ENCODE measurements at places on chromosomes 12 and 14.

DNA sequence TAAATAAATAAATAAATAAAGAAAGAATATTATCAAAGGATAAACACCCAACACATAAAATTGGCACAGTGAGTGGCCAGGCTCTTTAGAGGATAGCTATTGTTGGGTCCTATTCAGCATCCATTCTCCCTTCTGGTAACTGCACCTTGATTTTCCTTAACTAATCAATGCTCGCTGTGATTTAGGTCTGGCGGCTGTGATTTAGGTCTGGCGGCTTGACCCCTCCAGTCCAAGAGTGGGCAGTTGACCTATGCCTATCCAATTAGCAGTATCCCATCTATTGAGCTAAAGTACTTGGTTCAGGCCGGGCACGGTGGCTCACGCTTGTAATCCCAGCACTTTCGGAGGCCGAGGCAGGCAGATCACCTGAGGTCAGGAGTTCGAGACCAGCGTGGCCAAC is 9.7 kb upstream of the SLC15A4 start:
- no peak for DNase-seq

DNA sequence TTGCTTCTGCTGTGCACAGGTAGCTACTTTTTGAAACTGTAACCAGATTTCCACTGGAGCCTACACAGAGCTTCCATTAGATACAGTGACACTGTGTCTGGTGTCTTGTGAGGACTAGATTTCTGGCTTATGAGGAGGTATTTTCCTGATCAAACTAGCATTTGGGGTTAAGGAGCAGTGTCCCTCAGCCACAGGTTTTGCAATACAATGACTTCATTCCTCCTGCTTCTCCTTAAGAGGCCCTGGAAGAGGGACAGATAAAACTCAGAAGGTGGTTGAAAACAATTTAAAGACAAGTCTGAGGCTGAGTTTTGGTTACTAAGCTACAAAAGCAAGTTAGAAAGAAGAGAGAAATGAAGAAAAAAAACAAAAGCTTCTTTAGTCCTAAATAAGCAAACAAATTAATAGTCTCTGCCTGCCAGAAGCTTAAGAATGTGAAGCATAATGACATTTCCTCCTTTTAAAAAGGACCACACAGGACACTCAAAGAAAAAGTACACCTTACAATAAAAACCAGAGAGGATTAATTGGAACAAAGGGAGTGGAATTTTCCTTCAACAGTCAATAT is 53.0 kb downstream of the PKP2 start:
- DNase-seq: no peak

DNA sequence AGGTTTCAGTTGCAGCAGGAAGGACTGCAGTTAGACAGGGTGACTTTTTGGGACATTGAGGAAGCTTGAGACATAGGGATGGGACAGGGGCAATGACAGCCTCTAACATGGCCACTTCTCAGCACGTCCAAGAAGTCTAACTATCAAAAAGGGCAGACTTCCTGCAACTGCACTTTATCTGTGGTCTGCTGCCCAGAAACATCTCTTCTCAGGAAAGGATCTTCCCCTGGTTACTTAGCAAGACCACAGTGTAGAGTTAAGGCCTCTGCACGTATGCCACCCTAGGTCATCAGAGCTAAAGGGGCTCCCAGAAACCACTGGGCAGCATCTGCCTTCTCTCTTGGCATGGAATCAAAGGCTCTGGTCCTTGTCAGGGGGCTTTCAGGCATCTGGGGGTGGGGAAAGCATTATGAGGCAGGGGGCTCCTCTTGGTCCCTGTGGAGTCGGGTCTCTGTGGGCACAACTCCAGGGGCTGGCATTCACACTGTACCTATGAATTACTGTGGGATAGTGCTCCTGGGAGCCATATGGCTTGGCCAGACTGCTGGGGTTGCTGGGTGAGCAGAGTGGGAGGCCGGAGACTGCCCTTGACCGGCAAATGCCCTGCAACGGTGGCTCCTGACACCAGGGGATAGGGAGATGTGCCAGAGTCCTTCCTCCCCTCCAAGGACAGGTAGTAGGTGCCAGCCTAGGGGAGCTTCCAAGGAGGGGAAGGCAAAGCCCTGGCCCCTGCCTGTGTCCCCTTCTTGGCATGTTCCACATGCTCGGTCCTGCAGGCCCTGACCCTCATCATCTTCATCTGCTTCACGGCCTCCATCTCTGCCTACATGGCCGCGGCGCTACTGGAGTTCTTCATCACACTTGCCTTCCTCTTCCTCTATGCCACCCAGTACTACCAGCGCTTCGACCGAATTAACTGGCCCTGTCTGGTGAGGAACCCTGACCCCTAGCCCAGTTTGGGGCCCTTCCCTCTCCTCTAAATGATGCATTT is 1.0 kb downstream of the CMTM5 start:
- no peak for DNase-seq

GRCh38 chr14:68685419-68686204 is 107.3 kb downstream of the ZFP36L1 start:
- peak; percentile 86 for DNase-seq

- DNase-seq: no peak
Observed at GRCh38 chr14:78586681-78587080, 416.5 kb downstream of the NRXN3 start.

GRCh38 chr12:111211910-111212757 is 156.8 kb downstream of the PHETA1 start:
- no peak for DNase-seq

DNA sequence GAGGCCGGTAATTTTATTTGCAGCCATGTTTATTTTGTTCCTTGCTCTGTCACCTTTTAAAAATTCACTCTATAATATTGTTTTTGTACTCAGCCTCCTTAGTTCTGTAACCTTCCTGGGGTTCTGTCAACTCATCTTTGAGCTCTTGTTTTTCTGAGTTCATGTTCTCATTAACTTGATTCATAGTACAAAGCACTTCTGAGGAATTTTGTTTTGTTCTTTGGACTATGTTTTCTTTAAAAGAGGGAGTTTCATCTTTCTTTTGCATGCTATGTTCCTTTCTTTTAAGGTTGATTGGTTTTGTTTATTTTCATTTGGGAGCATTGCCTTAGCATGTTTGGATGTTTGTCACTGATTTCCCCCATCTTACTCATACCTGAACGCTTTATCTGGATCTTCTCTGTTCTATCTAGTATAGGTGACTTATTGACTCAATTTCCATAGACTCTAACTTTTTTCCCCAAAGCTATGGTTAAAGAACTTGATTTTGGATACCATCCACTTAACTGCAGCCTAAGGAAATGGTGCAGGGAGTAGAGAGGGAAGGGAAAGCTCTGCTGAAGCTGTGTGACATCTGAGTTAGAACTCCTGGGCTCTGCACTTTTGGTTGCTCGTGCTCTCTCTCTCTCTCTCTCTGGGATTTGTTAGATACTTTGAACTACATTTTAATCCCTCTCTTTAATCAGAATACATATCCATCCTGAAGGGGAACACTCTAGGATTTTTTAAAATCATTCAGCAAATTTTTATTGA is 268.5 kb downstream of the PAWR start:
- DNase-seq: no peak

DNA sequence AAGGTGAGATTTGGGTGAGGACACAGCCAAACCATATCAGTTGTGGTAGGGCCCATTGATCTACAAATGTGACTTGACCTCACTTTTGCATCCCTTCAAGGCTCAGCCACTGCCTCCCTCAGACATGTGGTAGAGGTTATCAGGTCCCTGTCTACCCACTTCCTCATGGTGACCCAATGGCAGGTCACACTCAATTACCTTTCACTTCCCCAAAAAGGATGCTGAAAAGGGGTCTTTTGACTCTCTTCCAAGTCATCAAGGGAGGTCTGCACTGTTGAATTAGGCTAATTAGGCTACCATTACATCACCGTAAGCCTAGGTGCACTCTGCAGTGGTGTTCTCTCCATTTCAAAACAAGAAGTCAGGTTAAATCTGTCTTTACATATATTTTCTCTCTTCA is 22.6 kb upstream of the DRAM1 start:
- DNase-seq: no peak

DNA sequence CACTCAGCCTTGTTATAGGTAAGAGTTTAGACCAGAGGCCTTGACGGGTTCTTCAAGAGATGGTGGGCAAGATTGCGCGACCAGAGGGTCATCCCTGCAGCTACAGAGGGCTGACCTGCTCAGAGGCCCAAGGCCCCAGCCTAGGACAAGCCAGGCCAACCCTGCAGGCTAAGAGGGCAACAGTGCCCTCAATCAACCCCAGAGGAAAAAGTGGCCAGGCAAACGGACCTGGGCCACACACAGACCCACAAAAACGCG is 1.3 kb downstream of the SSH1 start:
- DNase-seq: no peak

DNA sequence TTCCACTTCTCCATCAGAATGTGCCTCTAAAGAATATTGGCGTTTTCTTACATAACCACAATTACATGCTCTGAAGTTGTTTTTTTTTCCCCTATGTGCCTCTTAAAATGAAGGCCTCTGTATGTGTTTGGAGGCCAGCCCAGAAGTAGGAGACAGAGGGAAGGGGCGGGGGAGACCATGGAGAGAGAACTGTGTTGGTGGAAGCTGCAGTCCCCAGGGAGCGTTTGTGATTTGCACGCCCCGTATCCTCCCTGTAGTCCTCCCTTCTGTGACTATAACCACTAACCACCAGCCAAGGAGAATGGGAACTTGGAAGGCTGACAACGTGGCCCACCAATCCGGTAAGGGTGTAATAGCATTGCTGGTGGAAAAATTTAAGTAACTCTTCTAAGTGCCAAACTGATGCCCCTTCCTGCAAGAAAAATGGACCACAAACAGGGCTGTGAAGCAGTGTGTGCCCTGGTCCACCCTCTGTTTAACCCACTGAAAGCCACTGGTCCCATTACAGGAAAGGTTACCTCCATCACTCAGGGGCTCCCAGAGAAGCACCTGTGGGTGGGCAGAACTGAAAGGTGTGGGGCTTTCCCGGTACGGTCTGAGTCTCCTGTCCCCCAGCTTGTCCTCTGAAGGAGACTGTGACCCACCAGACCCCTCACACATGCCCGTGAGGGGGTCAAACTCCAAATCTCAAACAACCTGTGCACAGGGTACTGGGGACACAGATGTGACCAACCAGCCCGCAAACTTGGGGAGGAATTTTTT is 36.8 kb downstream of the CCDC88C start:
- no peak for DNase-seq

GRCh38 chr12:47864646-47865235 is 40.1 kb downstream of the VDR start:
- no peak for DNase-seq
